ENCODE measurements at places on chromosomes 6 and 20.
A peak's percentile ranks its signal among the peaks of the same experiment; 100 is the strongest.

DNA sequence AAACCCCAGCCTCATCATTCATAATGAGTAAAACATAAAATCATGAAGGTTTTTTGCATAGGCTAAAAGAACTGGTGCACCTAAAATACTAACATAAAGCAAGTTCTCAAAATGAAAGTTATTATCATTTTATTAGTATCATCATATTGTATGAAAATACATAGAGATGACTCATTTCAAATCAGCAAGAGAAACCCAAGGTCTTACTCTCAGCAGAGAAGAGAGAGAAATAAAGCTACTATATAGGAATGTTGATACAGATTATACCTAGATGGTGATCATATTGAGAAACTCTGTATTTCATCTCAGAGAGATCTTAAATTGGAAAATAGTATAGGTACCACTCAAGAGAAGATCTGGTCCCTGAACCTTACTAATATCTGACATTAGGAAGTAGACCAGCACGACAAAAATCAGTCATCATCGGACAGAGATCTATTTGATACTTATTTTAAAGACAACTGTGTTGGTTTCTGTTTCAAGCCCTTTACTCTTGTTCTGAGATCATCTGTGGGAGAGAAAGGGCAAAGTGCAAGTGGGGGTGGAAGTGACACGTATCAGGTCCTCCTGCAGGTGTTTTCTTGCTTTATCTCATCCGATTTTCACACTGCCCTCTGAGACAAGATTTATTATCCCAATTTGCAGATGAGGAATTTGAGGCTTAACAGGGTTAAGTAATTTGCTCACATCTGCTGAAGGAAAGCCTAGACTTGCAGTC is 532.3 kb downstream of the MAFB start:
- DNase-seq = no peak

DNA sequence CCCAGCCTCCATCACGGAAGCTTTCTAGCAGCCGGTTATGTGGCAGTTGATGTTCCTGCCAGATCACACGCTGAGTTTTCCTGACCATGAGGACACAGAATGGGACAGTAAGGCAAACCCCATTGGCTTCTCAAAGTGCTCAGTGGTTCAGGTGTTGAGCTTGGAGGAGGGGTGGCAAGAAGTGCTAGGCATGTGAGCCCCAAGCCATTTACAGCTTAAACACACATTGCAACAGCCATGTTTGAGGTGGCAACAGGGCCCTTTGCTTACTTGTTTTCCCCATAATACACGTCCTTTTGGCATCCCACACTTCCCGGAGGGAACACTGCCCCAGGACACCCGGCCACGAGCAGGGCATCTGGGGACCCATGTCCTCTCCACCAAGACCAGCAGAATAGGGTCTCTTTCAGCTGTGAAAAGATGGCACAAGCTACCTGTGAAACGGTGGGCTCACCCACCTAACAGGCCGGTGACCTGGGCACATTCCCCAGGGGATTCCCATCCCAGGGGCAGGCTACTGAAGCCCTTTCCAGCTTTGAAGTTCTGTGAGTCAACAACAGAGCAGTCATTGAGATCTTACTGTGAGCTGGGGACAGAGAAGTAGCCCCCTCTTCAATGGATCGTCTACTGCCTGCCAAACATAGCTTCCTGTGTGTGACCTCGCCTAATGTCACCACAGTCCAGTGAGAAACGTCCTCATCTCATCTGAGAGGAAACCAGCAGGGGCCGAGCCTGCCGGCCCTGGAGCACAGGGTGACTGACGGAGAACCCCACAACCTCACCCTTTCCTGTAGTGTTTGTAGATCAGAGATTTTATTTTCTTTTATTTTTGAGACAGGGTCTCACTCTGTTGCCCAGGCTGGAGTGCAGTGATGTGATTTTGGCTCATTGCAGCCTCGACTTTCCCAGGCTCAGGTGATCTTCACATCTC is 4.0 kb upstream of the TLDC2 start:
- DNase-seq = no peak

DNA sequence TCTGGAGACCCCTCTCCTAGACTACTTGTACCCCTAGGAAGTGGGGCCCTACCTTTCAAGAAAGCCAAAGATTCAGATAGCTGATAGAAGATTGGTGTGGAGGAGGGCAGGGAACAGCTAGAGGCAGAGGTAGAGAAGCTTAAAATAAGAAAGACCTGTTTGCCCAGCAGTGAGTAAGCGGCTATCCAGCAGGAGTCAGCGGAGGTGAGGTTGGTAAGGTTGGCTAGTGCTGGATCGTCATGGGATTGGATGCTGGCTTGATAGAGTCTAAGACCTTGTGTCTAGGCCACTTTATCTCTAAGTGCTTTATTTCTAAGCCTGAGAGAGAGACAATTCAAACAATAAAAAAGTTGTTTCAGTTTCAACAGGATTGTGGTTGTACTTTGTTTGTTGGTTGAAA is 19.1 kb downstream of the ANKS1A start:
- DNase-seq = no peak

GRCh38 chr6:6916598-6916997 is 191.2 kb upstream of the RREB1 start:
- no peak for DNase-seq

DNA sequence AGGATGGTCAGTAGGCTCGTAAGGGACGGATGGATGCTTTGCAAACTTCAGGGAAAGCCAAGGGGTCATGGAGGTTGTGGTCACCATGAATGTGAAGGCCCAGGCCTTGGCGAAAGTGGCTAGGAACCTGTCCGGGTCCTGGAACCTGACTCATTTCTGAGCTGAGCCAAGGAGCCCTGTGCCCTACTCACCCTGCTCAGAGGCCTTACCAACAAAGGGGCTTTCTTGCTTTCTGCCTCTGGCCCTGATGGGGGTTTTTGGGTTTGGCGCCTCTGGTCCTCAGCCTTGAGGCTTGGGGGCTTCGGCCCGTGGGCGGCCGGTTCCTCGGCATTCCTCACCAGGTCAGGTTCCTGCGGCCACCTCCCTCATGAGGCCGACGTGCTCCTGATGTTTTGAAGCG is 155.1 kb downstream of the DTNBP1 start:
- peak; percentile 9 for DNase-seq

DNA sequence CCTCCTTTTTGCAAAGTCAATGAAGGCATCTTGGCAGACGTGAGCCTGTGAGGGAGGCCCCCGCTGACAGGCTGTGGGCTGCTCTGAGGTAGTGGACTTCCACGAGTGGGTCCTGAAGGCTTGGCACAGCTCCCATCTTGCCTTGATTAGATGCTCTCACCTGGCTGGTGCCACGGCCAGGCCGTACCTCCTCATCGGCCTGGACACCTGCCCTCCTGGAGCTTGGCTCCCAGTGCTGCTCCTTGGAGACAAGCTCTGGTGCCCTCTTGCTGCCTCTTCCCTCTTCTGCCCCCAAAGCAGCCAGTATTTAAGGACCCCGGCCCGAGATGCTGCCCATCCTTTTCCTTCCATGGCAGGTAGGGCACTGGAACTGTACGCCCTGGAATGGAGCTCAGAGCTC is 93.5 kb downstream of the ERMARD start:
- no peak for DNase-seq
